ENCODE measurements at places on chromosomes 2 and 18. TPM values are rescaled to one million over a fixed set of nuclear protein-coding genes. Genes with fewer than 3 reads are reported as not detected.

Gene FAM237A
- total RNA-seq, result not detected

Gene FAM168B
- 69.2 TPM for total RNA-seq

Gene KIF1A
- total RNA-seq, result 0.69 TPM

Gene OTOS
- total RNA-seq, result not detected

Gene ABCG8
- total RNA-seq, result not detected

Gene ZNF804A
- not detected for total RNA-seq

Gene TMEM178A
- total RNA-seq, result not detected

Gene PLGLB1
- total RNA-seq, result not detected

Gene NGEF
- total RNA-seq, result 12.8 TPM

Gene CCDC141
- total RNA-seq, result not detected

Gene FIGLA
- total RNA-seq, result not detected

Gene COL3A1
- 0.28 TPM for total RNA-seq

Gene SERPINB10
- total RNA-seq, result not detected
